ENCODE measurements at places on chromosomes 6 and 20. TPM values are rescaled to one million over a fixed set of nuclear protein-coding genes. Genes with fewer than 3 reads are reported as not detected.

CTCFL gene
- not detected for total RNA-seq

ULBP3 gene
- total RNA-seq: 0.84 TPM

MYB gene
- 4.8 TPM for total RNA-seq

CFB gene
- 3.1 TPM for total RNA-seq

BTNL2 gene
- total RNA-seq: not detected

SLC16A10 gene
- total RNA-seq: 11.2 TPM
